Activated T-cell treated with anti-CD3 and anti-CD28 coated beads for 48 hours (primary cell): ENCODE measurements at places on chromosomes 11 and 22.

- DNase-seq, result no peak
Observed at GRCh38 chr11:66363187-66363601, 8.4 kb downstream of the SLC29A2 start.

GRCh38 chr11:12862696-12863469 lies 146.2 kb upstream of the RASSF10 start:
- no peak for DNase-seq

DNA sequence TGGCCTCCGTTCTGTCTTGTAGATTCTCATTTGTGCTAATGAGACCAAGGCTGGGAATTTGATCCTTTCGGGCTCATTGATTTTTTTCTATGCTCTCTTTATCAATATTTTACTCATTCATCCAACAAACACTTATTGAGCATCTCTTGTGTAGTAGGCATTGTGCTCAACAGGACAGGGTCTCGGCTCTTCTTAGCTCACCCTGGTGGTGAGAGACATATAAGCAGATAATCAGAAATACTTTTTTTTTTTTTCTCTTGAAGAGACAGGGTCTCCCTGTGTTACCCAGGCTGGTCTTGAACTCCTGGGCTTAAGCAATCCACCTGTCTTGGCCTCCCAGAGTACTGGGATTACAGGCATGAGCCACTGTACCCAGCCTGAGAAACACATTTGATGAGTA lies 48.0 kb upstream of the SLC5A1 start:
- no peak for DNase-seq

- no peak for DNase-seq
Observed at GRCh38 chr11:11636671-11637070, 14.9 kb upstream of the GALNT18 start.

DNA sequence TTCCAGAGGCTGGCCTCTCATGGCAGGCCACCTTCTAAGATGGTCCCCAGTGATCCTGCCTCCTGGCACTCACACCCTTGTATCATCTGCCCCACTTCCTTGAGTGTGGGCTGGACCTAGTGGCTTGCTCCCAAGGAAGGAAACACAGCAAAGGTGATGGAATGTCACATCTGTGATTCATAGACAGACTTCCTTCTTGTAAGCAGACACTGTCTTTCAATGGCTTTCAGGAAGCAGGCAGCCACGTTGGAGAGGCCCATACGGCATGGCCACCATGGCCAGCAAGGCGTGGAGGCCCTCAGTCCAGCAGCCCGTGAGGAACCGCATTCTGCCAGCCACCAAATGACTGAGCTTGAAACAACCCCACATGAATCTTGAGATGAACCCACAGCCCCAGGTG lies 11.3 kb downstream of the LMO1 start:
- no peak for DNase-seq

GRCh38 chr11:109267293-109268095 lies 154.5 kb upstream of the C11orf87 start:
- no peak for DNase-seq

DNA sequence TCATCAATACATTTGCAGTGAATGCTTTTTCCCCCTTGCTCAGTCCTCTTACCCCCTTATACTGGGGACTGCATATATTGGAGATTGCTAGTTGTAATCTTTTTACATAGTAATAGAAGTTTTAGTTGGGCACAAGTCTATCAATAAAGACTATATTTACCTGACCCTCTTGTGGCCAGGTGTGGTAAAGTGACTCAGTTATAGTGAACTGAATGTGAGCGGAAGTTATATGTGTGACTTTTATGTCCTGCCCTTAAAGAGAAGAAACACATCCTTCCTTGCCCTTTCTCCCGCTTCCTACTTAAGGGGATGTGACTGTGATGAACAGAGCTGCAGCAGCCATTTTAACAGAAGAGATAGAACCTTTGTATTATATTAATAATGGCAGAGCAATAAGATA lies 362.0 kb downstream of the METTL15 start:
- no peak for DNase-seq

GRCh38 chr11:65376138-65376713 lies 6.2 kb downstream of the SLC25A45 start:
- no peak for DNase-seq

- DNase-seq, result no peak
Observed at GRCh38 chr11:25702417-25702816, 629.5 kb upstream of the ANO3 start.

- DNase-seq, result no peak
Observed at GRCh38 chr11:73818846-73819245, 31.2 kb downstream of the MRPL48 start.

GRCh38 chr11:14657841-14658240 lies 14.2 kb downstream of the PDE3B start:
- DNase-seq, result no peak

GRCh38 chr11:63395697-63396096 lies 26.1 kb downstream of the SLC22A9 start:
- DNase-seq, result no peak

DNA sequence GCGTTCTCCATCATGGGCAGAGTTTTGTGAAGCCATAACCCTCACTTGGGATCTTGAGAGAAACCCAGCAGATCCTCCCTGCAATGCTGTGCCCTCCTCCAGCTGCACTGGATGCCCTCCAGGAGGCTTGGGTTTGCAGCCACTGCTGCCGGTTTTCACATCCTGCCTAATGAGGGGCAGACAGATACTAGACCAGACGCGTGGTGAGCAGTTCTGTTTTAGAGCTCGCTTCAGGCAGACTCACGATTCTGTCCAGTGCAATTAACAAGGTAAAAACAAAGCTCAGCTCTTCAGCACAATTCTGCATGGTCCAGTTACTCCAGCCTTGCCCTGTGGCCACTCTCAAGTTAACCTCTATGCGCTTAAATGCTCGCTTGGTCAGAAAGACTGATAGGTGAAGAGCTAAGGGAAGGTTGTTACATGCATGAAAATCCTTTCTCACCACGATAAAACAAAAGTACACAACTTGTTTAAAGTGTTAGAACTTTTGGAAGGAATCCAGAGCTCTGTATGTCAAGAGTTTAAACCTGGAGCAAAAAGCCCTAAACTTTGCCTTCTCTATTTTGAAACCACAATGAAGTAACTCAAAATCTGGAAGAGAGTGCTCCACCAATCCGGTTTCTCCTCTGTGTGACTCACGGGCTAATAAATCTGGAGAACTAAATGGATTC lies 292.3 kb upstream of the FAT3 start:
- no peak for DNase-seq

DNA sequence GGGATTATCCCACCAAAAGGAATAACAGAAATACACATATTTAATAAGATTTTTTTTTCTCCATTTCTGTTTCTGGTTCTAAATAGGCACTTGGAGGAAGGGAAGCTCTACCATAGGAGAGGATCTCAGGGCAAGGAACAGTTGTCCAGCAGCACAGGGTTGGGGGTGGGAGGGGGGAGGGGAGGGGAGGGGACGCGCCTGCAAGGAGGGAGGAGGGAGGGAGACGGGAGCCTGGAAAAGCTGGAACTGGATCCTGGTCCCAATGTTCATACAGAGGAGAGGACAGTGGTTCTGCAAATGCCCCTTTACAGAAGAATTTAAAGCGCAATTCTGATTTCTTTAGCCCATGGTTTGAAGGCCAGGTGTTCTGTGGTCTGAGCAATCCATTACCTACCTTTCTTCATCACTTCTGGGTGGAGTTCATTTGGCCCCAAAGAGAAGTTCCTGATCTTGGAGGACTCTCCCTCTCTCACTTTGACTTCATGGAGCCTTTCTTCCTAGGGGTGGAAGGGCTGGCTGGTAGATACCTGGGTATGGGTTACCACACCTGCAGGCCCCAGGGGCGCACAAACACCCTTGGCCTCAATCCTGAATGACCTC lies 348.9 kb upstream of the NCAM1 start:
- no peak for DNase-seq

GRCh38 chr11:9760193-9760575 lies 96.3 kb downstream of the SWAP70 start:
- DNase-seq, result no peak

DNA sequence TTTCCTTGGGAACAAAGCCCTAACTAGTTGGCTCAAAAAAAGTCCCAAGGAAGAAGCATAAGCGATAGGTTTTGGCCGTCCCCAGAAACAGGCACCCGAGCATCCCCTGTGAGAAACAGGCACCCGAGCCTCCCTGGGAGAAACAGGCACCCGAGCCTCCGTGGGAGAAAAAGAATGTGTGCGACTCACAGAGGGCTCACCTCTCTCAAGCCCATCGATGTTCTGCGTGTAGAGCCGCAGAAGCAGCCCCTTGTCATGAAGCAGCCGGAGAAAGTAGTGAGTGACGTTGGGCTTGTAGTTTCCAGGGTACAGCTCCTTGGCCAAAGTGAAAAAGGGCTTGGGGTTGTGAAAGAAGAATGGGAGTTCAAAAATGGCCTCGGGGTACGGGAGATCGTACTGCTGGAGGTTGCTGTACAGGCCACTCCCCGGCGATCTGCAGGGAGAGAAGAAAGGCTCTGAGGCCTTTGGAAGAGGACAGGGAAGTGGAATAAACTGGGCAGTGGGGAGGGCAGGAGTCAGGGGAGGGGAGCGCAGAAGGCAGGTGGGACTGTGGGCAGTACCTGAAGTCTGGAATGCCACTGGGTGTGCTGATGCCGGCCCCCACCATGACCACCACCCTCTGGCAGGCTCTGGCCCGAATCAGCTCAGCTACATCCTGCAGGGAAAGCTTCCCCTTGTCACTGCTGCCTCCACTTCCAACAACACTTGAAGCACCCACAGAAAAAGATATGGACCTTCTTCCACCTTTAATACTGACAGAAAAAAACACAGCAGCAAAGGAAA lies 3.2 kb downstream of the SIRT3 start:
- DNase-seq, result no peak

- no peak for DNase-seq
Observed at GRCh38 chr22:27212102-27212501, 554.7 kb downstream of the MIAT start.
